ENCODE measurements at places on chromosomes 3 and 15.

GRCh38 chr3:182414586-182414985 is 378.7 kb upstream of the ATP11B start:
- DNase-seq = no peak

DNA sequence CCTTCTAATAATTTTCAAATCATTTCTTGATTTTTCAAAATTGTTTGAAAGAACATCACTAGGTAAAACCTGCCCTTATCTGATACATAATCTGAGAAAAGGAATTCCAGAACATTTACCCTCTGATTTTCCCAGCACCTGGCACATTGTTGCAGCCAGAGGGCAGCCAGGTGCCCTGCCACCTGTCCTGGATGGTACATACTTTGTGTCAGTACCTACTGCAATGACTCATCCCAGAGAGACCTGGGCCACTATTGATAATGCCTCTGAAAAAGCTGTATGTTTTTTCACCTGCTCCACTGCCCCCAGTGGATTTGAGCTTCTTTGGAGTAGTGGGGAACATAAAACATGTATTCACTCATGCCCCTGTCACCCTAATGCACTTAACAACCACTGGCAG is 648.9 kb upstream of the GBE1 start:
- no peak for DNase-seq

- no peak for DNase-seq
These were observed 25.8 kb upstream of the RSL24D1 start for GRCh38 chr15:55222588-55222987.

GRCh38 chr3:106013971-106014370 is 145.2 kb upstream of the CBLB start:
- no peak for DNase-seq

DNA sequence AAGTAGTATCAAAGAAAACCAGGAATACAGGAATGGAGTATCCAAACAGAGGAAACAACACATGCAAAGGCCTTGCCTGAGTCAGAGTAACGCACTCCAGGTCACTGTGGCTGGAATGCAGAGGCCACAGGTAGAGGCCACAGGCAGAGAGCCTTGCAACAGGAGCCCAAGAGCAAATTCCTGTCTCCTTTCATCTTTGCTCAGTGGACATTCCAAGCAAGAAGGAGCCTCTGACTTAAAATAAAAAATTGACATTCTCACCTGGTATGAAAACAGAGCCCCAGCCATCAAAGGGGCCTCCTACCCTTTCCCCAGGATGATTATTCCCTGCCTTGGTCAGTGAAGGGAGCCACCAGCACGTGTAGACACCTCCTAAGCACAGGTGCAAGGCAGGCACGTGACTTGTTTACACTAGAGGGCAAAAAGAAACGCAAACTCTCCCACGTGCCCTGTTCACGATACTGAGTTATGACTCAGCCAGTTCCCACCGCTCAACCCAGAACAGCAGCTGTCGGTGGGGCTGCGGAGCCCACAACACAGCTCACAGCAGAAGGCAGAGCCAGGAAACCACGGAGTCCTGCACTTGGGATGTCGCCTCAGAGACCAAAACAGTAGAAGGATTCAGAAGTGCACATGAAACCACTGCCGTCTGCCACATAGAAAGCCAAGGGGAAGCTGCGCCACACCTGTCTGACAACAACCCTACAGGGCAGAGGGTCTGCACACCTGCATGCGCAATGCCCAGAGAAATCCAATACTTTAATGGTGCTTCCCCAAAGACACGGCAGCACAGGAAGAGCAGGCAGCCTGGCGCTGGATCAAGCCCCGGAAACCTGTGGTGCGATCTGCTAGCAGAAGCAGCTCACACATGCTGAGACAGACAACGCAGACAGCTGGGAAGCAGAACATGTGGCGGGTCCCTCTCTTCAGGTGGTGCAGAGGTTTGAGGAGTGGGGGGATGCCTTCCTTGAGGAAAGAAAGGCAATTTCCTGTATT is 52.1 kb downstream of the ITGB5 start:
- peak; percentile 27 for DNase-seq

GRCh38 chr15:67857220-67857619 is 17.4 kb upstream of the RNU6-1 start:
- DNase-seq = no peak

DNA sequence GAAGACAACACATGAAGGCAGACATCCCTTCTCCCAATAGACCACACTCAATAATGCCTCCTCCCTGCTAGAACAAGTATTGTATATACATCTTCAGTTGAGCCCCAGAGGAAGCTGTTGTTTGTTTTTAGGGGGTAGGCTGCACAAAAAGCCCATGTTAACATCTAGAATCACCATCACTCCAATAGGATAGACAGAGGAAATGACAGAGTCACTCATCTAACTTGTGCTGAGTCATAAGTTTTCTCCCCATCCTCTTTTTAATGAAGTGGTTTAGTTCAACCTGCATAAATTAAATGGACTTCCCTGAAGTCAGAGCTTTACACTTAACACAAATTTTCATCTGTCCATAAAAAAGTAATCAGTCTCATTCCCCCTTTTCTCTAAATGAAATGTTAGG is 122.9 kb upstream of the SPATA12 start:
- DNase-seq = no peak
